NCI-H2029 treated with DMSO at 0.1 percent for 48 hours (cell line): ENCODE measurements at places on chromosomes 3 and 15.

- DNase-seq: no peak
Measured at GRCh38 chr3:74021449-74021848, 396.7 kb upstream of the PDZRN3 start.

DNA sequence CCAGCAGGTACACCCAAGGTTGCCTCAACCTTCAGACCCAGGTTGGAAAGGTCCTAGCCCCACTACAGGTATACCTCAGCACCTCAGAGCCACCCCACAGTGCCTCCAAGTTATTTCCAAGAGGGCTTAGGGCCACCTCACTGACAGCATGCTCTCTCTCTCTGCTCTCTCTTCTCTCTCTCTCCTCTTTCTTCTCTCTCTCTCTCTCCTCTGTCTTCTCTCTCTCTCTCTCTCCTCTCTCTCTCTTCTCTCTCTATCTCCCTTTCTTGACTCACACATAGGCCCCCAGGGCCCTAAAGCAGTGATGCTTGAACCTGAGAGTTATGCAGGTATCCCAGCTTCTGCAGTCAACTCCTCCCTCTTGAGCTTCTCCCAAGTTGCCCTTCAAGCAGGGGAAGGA lies 4.2 kb downstream of the CAV3 start:
- no peak for DNase-seq

GRCh38 chr3:11305509-11305908 lies 33.3 kb downstream of the ATG7 start:
- no peak for DNase-seq

GRCh38 chr3:146161663-146162002 lies 649 bp upstream of the PLOD2 start:
- DNase-seq: no peak

- no peak for DNase-seq
Measured at GRCh38 chr3:28835751-28836150, 445.1 kb upstream of the RBMS3 start.

- no peak for DNase-seq
Measured at GRCh38 chr15:33913459-33913858, 54.8 kb upstream of the CHRM5 start.

DNA sequence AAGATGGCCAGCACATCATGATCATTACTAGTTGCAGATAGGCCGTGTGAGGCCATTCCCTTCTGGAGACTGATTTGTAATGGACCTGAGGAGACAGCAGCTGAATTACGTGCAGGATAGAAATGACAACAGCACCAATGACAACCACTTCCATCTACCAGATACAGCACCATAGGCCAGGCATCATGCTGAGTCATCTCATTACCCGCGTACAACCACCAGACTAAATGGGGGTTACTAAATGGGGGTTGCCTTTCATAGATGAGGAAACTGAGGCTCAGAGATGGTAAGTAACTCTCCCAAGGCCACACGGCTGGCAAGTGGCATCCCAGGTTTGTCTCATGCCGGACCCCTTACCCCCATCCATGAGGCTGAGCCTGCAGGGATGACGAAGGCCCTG lies 32.8 kb upstream of the FAM107A start:
- no peak for DNase-seq

DNA sequence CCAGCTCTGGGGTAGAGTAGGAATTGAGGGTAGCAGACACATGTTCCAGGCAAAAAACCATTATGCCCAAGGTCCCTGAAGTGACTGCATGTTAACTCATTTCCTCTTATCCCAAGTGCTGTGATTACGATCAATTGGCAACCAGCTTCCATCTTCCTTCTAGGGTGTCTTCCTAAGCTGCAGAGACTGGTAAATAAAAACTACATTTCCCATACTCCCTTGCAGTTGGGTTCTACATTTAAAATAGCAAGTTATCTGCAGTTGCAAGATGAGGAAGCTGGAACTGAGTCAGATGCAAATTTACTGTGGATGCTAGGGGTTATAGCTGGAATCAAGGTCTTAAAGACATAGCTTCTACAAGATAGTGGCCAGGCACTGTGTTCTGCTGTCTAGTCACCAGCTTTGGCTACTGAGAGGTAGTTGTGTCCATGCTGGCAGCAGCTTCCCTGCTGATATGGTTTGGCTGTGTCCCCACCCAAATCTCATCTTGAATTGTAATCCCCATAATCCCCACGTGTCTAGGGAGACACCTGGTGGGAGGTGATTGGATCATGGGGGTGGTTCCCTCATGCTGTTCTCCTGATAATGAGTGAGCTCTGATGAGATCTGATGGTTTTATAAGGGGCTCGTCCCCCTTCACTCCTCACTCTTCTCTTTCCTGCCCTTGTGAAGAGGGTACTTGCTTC lies 51.3 kb upstream of the FBN1 start:
- DNase-seq: no peak

DNA sequence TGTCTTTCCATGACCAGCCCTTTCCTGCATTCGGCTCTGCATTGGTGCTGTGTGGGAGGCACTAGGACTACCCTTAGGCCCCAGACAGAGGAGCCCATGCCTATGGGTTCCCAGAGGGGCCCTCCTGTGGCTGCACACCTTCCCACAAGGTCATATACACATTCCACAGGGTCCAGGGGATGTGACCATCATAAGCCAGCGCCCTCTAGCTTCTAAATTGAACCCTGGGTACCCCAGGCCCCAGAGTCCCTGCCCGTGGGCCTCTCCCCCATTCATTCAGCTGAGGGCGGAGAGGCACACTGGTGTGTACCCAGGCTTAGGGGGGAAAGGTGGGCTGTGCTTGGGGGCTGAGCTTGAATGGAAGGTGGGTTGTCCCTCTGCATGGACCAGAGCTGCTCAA lies 10.2 kb upstream of the SLC6A6 start:
- no peak for DNase-seq

DNA sequence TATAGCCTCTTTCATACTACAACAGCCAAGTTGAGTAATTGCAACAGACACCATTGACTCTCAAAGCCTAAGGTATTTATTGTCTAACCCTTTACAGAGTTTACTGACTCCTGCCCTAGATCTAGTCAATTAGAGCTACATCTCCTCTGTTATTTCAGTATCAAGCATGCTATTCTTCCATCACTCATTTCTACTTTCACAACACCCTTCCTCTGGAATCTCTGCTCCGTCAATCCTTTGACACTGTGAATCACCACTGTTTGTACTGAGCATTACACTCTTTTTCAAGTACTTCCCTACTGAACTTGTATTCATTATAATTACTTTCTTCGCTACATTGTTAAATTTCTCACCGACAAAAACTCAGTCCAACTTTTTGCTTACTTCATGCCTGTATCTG lies 121.8 kb downstream of the ZNF609 start:
- no peak for DNase-seq

DNA sequence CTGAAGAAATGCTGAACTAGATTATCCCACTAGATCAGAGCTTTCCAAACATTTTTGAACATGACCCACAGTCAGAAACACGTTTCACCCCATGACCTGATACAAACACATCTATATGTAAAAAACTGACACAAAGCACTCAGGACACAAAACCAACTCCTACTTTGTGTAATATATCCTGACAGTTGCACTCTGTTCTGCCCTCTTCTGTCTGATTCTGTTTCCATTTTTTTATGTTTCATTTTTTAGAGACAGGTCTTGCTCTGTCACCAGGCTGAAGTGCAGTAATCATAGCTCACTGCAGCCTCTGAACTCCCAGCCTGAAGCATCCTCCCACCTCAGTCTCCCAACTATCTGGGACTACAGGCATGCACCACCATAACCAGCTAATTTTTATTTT lies 15.8 kb upstream of the RFTN1 start:
- DNase-seq: no peak

DNA sequence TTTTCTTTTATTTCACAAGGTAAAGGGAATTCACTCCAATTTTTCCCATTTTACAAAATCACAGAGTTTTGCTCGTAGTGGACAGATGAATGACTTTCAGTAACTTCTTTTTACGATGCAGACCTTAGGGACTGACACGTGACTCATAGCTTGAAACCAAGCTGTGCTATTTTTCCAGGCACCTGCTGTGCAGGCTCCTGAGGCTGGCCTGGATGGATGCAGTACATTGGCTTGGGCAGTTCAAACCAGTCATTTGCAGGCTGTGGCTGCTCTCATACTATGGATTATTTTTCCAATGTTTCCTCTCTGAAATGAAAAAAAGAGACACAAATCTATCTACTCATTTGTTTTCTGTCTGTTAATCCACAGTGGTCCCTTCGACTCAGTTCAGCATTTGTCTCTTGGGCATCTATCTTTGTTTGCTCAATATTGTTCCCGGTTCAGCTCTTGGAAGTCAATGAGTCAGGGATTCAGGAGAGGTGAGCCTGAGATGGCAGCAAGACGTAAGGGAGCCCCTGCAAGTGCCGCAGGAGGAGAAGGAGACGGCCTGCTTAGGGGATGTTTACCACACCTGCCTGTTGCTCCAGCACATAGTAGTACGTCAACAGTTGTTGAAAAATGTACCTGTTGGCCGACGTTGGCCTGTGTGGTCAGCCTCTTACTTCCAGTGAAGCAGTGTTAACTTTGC lies 92.8 kb downstream of the SV2B start:
- DNase-seq: no peak

GRCh38 chr15:76451540-76451939 lies 115.0 kb downstream of the ISL2 start:
- DNase-seq: no peak

- no peak for DNase-seq
Measured at GRCh38 chr3:196968233-196969133, at the start of gene PIGZ. Gene PIGZ (minus strand): TSS chr3:196968833. CDS start chr3:196952031, 16,802 bp downstream.

DNA sequence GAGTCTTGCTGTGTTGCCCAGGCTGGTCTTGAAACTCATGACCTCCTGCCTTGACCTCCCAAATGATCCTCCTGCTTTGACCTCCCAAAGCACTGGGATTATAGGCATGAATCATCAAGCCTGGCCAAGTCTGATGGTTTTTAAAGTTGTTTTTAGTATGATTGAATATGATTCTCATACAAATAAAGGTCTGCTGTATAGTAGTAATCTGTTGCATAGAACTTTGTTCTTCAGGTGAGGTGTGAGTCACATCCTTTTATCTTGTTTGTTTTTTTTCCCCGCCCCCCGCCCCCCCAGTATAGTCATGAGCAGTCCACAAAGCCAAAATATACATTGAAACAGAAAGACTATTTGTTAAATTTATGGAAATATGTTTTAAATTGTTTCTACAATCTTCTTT lies 39.0 kb downstream of the UBE2E2 start:
- DNase-seq: no peak

GRCh38 chr15:31135523-31135922 lies 34.0 kb upstream of the TRPM1 start:
- DNase-seq: peak; percentile 11

DNA sequence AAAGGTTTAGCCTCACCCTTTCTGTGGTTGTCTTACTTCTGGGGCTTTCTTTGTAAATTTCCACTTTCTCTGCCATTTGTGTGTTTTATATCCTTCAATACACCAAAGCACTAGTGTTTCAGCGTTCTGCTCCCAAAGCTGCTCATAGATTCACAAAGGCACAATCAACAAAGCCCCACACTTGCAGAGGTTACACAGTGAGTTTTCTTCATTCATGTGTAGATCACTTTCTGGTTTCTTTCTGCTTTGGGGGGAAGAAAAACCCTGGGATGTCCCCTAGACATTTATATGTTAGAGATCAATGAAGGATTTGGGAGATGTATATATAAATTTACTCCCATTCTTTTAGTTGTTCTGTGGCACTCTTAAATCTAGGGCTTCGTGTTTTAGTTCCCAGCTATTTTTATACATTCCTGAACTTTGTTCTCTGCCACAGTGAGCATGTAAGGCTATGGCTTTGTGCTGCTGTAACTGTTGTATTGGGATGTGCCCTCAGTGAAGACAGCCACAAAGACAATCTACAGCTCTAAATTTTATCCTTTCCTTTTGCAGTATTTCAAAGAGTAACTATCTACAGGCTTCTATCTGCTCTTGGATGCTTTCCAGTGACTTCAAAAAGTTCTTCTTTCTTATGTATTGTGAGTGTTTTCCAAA lies 636.5 kb downstream of the ZBBX start:
- DNase-seq: no peak

- DNase-seq: no peak
Measured at GRCh38 chr3:182971637-182972036, 8.7 kb downstream of the DCUN1D1 start.

- no peak for DNase-seq
Measured at GRCh38 chr3:34067536-34068051, 269.2 kb downstream of the PDCD6IP start.

DNA sequence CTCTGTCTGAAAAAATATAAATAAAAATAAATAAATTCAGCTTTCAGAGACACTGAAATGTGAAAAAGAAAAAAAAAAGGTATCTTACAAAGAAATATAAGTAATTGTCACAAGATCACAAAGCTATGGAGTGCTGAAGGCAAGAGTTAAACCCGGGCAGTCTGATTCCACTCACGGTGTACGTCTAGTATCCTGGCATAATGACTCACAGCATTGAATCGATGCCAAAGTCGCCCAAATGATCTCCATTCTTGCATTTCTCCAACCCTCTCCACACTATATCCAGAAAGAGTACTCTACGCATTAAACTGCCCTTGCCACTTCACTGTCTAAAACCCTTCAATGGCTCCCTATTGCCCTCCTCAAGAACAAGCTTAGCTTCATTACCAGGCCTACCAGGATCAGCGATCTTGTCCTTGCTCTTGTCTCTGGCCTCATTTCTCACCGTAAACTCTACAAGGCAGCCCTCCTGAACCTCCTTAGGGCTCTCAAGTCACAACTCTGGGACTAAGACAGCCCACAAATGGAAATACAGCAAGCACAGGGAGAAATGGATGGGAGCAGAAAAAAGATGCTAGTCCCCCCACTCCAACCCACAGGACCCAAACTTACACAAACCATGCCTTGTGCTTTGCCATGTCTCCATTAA lies 7.7 kb downstream of the SUCLG2 start:
- no peak for DNase-seq

DNA sequence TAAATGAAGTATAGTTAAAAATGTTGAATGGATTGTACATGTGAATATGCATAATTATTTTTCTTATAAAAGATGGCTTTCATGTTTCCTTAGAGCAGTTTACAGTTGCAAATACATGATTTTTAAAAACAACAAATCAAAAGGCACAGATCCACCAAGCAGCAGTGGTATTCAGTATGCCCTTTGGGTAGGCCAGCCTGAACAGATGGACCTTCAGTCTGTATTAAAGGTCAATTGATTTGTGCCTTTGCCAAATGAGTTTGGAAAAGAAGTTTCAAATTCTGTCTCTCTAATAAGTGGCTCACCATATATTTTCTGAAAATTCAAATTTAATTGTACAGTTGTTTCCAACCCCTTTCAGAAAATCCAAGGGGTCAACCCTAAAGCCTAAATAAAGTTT lies 477.1 kb downstream of the NSUN3 start:
- DNase-seq: no peak

- DNase-seq: peak; percentile 46
Measured at GRCh38 chr3:54822206-54822605, 105.7 kb downstream of the LRTM1 start.

- DNase-seq: no peak
Measured at GRCh38 chr15:25733036-25733855, 129.9 kb downstream of the ATP10A start.

- no peak for DNase-seq
Measured at GRCh38 chr3:50551681-50552435, 15.7 kb downstream of the C3orf18 start.

- DNase-seq: no peak
Measured at GRCh38 chr15:70098461-70099166, 897 bp upstream of the TLE3 start.
